ENCODE measurements at places on chromosomes 1 and 21.

GRCh38 chr21:23307065-23307464 lies 2300.2 kb downstream of the MRPL39 start:
- DNase-seq = no peak

- no peak for DNase-seq
Measured at GRCh38 chr1:154208677-154209388, 2.7 kb upstream of the CFAP141 start.

GRCh38 chr21:35381743-35382310 lies 332.7 kb upstream of the RUNX1 start:
- DNase-seq = no peak

- DNase-seq = peak; percentile 8
Measured at GRCh38 chr1:75548721-75549480, 62.0 kb downstream of the SLC44A5 start.
